NCI-H1105 (cell line): ENCODE measurements at places on chromosomes 2 and 18.

DNA sequence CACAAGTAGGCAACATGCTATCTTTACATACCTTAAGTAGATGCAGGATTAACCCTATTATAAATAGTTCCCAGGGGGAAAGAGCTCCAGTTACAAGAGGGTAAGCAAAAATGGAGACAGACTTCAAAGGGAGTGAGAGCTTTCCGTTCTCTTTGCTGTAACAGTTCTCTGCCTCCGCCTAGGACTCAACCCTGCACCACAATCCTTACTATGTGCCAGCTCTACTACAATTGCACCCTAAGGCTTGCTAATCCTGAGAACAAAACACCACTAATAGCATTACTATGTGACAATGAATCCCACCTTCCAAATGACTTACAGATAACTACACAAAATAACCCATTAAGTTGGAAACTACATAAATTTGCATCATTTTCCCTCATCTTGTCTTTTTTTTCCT lies 7.7 kb downstream of the ZBTB14 start:
- DNase-seq = no peak

DNA sequence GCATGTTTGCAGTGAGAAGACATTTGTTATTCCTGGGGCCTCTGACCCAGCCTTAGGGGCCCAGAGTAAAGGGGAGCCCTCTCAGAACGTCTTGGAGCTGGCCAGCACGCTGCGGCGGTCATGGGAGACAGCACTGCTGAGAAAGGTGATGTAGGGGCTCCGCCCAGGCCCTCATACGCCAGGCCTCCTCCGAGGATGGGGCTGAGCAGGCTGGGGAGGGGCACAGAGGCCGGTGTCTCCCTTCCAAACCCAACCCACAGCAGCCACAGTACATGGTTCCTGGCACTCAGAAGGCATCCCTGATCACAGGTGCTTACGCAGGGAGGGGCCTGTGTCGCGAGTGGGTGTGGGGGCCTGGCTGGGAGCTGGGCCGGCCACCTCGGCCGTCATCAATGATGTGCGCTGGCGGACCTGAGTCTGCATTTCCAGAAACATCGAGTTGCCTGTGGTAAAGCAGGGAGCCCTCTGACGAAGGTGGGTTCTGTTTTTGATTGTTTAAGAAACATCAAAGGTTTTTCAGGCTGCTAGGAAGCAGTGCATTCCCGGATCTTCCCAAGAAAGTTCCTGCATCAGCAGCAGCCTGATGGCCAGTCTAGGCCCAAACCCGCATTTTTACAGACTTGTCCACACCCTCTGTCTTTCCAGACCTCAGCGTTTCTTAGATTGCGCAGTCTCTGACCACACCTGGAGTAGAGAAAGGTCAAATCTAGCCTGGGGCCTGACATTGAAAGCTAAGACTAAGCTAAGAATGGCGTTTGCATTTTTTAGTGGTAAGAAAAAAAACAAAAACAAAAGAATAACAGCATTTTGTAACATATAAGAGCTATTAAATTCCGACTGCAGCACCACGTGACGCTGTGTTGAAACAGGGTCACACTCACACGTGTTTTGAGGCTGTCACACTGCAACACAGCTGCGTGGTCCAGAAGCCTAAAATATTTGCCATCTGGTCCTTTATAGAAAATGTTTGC lies 51.2 kb upstream of the PXDN start:
- DNase-seq = no peak

DNA sequence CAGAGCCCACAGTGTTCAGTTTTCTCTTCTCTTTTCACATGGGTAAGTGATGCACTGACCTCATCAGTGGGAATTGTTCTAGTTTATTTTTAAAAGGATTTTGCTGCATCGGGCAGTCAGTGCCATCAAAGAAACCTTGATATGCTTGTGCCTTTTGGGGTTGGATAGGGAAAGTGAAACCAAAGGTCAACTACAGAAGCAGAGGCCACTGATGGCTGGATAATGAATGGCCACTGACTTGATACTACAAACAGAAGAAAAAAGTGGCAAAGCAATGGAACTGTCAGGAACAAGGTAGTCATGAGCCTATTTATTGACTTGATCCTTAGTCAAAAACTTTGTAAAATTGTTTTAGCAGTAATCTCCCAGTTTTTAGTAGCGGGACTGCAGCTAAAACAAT lies 636.3 kb upstream of the ZEB2 start:
- no peak for DNase-seq

DNA sequence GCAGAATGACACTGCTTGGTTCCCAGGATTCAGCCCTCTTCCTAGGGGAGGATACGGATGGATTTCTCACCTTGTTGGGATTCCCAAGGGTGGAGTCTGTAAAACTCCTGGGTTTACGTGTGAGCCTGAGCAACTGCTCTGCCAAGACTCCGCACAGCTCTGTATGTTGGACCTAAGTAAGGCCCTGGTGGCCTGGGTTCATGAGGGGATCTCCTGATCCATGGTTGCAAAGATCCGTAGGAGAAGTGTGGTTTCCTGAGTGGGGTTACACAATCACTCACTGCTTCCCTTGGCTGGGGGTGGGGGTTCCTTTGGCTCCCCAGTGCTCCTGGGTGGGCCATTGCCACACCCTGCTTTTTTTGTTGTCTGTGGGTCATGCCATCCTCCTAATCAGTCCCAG lies 37.7 kb downstream of the ANKRD12 start:
- no peak for DNase-seq

DNA sequence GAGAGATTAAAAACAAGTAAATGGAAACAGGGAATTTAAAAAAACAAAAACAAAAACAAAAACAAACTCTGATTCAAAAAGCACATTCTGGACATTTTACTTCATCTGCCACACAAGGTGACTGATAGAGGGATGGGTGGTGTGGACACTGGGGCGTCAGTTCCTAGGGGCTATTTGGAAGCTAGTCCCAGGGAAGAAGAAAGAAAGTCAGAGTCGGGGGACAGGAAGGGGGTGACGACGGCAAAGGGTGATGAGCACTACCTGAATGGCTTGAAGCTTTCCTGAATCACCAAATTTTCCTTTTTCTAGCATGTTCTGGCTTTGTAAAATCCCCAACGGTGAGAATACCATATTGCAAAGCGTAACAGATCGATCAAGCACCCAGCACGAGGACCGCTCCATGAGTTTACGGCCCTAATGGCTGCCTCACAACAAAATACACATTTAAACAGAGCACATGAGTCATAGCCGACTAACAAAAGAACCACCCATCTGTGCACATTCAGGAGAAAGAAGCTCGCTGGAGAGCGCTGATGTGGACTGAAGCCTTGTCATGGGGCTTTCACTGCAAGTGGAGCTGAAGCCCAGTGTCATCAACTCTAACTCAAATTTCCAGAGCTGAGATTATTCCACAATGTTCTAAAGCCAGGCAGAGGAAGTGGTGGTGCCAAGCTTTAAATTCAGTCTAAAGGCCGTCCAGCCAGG lies 178.9 kb downstream of the LNPK start:
- no peak for DNase-seq

GRCh38 chr2:223101340-223102039 lies 49.5 kb downstream of the KCNE4 start:
- peak; percentile 21 for DNase-seq

DNA sequence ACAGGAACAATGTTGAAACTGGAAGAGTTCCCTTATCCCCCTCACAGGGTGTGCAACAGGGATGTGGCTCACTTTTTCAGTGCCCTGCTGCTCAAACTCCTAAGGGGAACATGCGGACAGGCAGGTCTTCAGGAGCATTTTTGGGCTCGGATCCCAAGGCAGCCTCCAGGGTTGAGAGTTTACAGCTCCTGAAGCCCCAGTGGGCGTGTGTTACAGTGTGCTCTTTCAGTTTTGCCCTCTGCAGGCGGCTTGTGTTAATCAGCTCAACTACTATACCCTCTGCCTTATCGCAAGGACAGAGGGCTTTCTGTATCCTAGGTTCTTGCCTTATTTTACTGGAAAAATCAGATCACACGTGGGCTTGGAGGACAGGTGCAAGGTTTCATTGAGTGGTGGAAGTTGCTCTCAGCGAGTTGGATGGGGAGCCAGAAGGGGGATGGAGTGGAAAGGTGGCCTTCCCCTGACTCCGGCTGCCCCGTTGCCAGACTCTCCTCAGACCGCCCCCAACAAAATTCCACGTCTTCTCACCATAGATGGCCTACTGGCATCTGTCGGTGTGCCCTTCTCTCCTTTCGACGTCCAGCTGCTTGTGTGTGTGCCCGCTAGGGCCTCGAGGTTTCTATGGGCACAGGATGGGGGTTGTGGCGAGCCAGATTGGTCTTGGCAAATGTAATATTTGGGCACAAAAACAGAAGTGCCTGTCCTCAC lies 541.9 kb downstream of the TMX3 start:
- no peak for DNase-seq

- no peak for DNase-seq
These were observed 117.6 kb downstream of the BCL2L11 start for GRCh38 chr2:111238296-111238695.

- DNase-seq = no peak
These were observed 10.6 kb upstream of the SAP130 start for GRCh38 chr2:128038411-128038810.

DNA sequence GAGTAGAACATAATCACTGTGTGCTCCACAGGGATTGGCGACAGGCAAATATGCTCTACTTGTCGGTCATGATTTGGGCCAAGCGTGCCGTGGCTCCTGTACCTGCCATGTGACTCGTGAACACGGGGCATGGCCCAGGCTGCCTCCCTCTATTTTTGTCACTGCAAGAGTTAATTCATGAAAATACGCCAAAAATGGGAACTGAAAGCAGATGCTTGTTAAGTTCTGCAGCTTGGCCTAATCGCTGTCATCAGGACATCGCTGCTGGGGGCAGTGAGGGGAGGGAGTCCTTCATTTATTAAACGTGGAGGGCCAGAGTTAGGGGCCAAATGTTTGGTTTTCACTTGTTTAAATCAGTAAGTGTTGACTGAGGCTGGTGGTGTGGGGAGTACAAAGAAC lies 177.8 kb downstream of the BCL2 start:
- no peak for DNase-seq

DNA sequence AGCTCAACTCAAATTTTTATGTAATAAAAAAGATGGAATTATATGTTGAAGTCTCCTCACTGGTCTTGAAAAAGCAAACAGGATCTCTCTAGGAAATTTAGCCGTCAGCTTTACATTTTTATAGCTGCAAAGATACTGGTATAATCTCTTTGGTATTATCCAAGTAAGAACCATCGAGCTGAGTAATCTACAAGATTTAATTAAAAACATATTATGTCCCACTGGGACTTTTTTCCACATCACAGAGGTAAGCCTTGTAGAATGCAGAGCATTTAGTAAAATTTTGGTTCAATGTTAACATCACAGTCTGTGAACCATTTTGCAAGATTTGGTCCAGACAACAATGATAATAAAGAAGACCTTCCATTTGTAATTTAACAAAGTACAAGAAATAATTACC lies 162.6 kb upstream of the SLC39A10 start:
- DNase-seq = no peak

DNA sequence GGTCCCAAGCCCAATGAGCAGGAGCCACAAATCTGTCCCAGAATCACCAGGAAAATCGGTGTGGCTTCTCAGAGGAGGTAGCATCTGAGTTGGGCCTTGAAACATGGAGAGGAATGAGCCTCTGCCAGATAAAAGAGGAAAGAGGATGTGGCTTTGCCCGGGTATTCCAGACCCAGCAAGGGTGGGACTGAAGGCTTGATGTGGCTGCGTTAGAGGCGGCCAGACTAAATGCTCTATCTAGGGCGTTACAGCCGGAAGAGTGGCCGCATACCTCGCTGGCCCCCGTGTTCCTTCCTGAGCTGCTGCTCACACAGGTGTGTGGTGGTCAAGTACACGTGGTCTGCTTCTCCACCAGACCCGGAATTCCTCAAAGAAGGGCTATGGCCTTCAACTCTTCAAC lies 33.9 kb upstream of the POMC start:
- no peak for DNase-seq

- peak; percentile 21 for DNase-seq
These were observed 1.7 kb upstream of the POU3F3 start for GRCh38 chr2:104852090-104852666.

DNA sequence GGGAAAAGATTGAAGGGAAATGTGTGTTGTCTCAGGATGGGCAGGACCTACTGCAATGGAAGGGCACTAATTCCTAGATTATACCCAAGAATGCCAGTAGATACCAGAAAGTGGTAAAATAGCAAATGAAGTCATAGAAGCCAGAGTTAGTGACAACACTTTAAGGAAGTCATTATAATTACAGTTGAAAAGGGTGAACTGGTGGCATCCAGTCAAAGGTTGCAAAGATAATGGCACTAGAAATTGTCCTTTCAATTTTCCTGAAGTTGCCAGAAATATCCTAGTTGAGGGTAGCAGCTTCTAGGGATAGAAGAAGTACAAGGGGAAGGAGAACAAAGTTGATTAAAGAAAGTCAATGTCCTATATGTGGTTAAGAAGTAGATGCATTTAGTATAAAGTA lies 68.8 kb upstream of the GLS start:
- no peak for DNase-seq

DNA sequence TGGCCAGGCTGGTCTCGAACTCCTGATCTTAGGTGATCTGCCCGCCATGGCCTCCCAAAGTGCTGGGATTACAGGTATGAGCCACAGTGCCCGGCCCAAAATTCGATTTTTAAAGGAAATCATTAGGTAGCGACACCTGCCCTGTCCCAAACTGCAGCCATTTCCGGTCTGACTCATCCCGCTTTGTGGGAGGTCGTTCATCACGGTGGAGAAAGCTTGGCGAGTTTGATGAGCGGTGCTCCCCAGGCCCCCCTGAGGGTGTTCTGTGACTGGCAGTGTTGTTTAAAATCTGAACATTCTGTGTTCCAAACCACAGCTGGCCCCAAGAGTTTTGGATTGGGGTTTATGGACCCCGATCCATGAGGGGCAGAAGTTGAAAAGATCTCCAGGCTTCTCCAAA lies 53.0 kb upstream of the GLI2 start:
- no peak for DNase-seq

- no peak for DNase-seq
These were observed 339.8 kb downstream of the CDH19 start for GRCh38 chr18:66264130-66264529.

DNA sequence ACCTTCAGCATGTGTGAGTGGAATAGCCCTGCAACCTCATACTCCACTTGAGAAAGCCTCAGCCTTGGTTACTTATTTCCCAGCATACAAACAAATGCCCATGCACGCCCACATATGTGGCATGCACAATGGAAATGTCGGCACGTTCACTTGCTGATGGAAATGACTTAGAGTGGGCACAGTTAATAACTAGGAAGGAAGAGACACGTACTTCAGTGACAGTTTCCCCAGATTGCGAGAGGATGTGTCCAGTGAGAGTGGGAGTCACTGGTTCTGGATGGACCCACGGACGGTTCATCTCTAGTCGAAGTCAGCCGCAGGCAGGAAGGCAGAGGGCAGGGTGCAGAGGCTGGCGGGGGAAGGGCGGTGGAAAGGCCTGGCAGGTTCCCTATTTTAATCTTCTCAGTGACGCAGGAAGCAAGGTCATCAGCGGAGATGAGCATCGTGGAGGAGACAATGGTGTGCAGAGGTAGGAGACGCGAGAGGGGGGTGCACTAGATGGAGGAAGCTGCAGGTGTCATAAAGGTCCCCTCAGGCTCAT lies 350.7 kb upstream of the MYT1L start:
- no peak for DNase-seq

GRCh38 chr2:230234845-230235244 lies 9.3 kb downstream of the SP140 start:
- no peak for DNase-seq
